ENCODE measurements at places on chromosomes 3 and 15.
A peak's percentile ranks its signal among the peaks of the same experiment; 100 is the strongest.

DNA sequence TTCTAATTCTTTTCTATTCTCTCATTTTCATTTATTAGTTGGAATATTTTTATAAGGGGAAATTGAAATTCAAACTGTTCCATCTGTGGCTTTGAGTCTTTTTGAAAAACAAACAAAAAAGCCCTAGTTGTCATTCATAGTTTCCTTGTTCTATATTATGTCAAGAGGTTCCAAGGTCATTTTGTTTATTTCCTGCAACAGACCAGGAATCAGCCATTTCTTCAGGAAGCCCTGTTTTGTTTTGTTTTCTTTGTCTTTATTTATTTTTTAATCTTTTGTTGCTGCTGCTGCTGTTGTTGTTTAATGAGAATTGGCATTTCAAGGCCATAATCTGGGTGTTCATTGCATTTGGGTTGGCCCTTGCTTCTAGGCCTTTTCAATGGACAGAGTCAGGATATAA is 14.8 kb downstream of the LNP1 start:
- no peak for DNase-seq

GRCh38 chr3:23816721-23817120 is 11.0 kb downstream of the UBE2E1 start:
- no peak for DNase-seq

- no peak for DNase-seq
Measured at GRCh38 chr3:131174752-131175151, 148.1 kb downstream of the NEK11 start.

GRCh38 chr15:63491979-63492378 is 12.4 kb upstream of the USP3 start:
- DNase-seq: no peak

DNA sequence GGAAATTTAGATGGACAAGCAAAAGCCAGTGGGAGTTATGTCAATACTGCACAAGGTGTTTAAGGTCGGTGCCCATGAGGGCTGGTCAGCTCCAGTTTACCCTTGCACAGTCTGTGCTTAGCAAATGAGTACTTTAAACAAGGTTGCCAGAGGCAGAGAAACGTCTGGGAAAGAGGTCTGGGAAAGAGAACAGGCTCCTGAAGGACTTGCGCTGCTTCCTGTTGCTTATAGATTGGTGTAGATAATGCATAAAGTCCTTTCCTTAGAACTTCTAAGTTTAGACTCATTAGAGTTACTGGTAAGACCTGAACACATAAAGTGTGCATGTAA is 162.6 kb upstream of the P2RY1 start:
- no peak for DNase-seq

DNA sequence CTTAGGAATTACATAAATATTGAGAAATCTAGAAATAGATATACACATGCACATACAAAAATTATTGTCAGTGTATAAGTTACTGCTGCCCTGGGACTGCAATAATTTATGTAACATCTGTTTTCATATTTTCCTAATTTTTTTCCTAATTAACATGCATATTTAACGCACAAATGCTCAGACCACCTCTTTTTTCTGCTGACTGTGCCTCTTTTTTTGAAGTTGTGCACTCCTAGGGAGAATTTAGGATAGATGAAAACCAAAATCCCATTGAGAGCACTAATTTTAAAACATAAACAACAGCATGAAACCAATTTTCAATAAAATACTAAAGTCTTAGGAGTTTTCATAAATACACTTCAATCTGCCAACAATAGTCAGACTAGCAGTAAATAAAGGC is 154.0 kb downstream of the TBC1D5 start:
- DNase-seq: no peak

DNA sequence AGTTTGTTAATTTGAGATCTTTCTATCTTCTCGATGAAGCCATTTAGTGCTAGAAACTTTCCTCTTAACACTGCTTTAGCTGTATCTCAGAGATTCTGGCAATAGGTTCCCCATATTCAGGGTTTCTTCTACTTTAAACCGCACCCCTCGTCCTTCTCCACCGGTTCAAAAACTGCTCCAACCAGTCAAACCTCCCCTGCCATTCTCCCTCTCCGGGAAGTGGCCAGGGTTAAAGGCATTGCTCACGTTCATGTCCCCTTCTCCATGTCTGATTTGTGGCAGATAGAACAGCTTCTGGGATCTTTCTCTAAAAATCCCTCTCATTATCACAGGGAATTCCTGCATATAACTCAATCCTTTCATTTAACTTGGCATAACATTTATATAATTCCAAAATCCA is 14.4 kb downstream of the ALDH1L1 start:
- no peak for DNase-seq

GRCh38 chr3:149623824-149624223 is 34.0 kb downstream of the WWTR1 start:
- no peak for DNase-seq

- DNase-seq: peak; percentile 29
Measured at GRCh38 chr3:68088216-68088615, 433.8 kb upstream of the SUCLG2 start.

DNA sequence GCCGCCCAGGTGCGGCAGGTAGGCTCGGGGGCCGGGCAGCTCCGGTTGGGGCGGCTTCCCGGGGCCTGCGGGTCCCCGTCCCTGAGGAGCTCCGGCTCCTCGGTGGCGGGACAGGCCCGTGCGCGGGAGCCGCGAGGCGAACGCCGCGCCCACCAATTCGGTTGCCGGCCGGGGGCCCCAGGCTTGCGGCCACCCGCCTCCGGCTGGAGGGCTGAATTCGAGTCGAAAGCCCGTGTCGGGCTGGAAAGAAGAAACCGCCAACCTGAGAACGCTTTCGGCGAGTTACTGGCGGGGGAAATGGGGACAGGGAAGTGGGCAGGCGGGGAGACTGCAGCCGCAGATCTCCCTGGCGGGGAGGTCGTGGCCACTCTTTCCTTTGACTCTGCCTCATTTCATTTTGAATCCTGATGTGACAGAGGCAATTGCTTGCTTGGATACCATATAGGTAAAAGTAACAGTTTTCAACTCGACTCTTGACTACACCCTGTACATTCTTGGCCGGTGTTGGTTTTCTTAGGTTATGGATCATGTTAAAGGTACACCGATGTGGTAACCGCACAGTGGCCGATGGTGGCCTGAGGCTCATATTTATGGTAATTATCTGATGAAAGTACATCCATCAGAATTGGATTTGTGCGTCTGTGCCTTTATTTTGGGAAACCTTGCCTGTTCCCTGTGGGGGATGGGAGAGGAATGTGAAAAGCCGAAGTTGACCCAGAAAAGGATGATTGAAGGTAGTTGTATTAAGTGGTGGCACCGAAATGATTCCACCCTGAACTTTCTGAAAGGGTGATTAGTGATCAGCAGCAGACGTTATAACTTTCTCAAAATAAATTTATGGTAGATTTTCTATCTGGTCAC is 1.7 kb downstream of the B3GNT5 start:
- no peak for DNase-seq

DNA sequence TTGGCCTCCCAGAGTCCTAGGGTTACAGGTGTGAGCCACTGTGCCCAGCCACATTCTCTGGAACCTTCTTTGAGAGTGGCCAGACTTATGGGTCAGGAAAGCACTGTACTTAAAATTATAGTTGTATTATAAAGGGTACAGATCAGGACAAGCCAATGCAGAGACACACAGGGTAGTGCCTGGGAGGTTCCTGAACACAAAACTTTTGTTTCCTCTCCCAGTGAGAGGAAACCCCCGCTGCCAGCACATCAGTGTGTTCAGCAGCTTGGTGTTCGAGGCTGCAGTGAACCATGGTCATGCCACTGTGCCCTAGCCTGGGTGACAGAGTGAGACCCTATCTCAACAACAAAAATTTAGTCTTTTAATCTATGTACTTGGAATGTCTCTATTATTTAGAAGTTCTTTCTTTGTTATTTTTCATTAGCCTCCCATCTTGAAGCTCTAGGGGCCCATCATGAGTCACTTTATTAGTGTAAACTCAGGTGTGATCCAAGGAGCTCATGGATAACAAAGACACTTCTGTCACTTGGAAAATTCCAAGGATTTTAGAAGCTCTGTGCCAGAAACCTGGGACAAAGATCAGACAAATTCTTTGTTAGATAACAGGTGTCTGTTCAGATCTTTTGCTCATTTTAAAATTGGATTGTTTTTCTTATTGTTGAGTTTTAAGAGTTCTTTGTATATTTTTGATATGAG is 7.8 kb downstream of the BLOC1S6 start:
- no peak for DNase-seq

GRCh38 chr3:111715911-111716523 is 120.9 kb upstream of the ZBED2 start:
- DNase-seq: peak; percentile 23

GRCh38 chr15:27538325-27538724 is 560.8 kb downstream of the OCA2 start:
- no peak for DNase-seq

DNA sequence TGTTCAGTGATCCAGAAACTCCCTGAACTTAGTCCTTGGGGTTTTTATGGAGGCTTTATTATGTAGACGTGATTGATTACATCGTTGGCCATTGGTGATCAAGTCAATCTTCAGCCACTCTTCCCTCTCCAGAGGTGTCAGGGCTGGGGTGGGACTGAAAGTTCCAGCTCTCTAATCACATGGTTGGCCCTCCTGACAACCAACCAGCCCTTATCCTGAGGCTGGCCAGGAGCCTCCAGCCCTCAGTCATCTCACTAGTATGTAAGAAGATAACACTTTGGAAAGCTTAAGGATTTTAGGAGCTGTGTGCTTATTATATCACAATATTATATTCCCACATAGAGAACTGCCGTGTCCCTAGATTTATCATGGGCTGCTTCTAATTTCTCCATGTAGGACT is 142.3 kb downstream of the VPS8 start:
- no peak for DNase-seq

- no peak for DNase-seq
Measured at GRCh38 chr3:5576277-5577011, 388.9 kb downstream of the EDEM1 start.

DNA sequence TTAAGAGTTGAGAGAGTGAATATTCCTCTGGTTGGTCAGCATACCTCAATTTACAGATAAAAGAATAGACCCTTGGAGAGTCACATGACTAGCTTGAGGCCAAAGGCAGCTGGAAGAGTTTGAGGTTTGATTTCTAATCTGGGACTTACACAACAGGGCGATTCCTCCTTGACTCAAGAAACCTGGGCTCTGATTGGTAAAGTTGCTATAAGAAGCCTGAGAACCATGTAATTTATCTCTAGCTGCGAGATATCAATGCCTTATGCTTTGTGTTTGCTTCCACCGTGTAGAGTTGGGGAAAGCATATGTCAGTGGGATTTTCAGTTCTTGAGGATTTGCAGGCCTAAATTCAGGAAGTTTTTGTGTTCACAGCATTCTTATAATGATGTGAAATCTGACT is 206.0 kb downstream of the KLHL25 start:
- no peak for DNase-seq

DNA sequence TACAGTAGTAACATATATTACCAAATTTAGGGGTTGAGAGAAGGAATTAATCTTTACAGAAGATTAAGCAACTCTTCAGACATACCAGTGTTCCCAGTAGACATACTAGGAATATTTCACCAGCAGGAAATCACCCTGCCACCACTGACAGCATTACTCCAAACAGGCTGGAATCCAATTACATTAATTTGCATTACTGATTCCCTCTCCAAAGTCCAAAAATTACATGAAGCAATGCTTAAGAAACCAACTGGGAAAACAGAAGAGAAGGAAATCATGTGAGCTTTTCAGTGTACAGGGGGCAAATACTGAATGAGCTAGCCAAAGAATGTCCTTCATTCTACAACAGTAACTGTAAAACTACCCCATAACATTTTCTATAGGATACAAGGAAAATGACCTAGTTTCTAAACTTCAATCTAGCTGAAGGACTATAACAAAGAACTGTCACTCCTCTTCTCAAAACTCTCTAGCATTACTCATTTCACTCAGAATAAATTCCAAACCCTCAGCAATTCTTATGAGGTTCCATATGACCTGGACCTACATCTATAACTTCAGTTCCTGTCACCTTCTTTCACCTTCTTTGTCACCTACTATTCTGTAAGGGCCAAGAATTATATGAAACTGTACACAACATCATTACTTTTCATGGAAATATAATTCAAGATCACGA is 72.7 kb downstream of the INO80 start:
- no peak for DNase-seq

- DNase-seq: no peak
Measured at GRCh38 chr3:8868996-8869395, 94.3 kb downstream of the RAD18 start.

DNA sequence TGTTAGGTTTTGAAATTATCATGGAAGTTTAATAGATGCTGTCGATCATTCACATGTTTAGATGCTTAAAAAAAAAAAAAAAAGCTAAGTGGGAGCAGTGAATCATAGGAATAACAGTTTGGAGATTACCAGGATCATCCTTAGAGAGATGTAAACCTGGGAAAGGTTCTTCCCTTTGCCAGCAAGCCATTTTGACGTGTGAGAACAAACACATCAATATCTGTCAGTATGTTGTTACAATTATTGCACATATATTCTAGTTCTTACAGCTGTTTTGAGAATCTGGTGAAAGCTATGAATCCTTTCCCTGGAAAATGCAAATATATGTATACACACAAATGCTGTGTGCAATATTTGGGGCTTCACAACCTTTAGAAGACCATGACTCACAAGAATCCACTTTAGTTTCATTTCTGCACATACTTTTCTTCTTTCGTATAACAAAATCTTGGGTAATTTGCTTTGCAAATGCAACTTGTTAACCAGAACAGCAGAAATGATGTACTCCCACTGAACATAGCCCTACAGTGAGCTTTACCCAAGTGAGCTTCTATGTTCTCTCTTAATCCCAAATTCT is 12.0 kb downstream of the NFKBIZ start:
- no peak for DNase-seq

GRCh38 chr3:114624047-114624445 is 330.2 kb downstream of the TIGIT start:
- no peak for DNase-seq

- no peak for DNase-seq
Measured at GRCh38 chr15:73631915-73632669, 1.1 kb downstream of the NPTN start.

DNA sequence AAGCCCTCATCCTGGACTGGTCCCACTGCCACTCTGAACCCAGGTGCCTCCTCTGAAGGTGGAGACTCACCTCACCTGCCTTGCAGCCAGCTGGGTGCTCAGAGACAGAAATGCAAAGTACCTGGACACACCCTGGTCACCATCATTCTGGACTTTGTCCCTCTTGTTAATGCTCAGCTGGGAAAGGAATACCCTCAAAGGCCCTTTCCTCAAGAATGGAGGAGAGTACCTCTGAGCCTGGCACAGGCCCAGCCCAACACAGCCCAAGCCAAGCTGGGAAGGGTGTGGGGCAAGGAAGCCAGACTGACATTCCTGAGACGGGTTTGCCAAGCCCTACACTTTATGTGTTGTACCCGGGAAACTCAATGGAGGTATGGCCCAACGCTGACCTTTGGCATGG is 983 bp upstream of the ALAS1 start:
- no peak for DNase-seq

GRCh38 chr3:10561946-10562560 is 56.7 kb upstream of the ATP2B2 start:
- no peak for DNase-seq

GRCh38 chr3:63927422-63928280 is 15.5 kb upstream of the SCAANT1 start:
- no peak for DNase-seq
